ENCODE measurements at places on chromosomes 4 and X. TPM values are rescaled to one million over a fixed set of nuclear protein-coding genes. Genes with fewer than 3 reads are reported as not detected.

- DNase-seq: no peak
These were observed 44.6 kb upstream of the LINC00632 start for GRCh38 chrX:140664939-140665338.

- no peak for DNase-seq
These were observed 13.8 kb upstream of the SMS start for GRCh38 chrX:21926527-21927278.

L1CAM gene
- 0.45 TPM for total RNA-seq

PDCL2 gene
- total RNA-seq: not detected

- no peak for DNase-seq
These were observed 423.6 kb upstream of the LCORL start for GRCh38 chr4:18445110-18445509.

PCDH11X gene
- total RNA-seq: not detected

DNA sequence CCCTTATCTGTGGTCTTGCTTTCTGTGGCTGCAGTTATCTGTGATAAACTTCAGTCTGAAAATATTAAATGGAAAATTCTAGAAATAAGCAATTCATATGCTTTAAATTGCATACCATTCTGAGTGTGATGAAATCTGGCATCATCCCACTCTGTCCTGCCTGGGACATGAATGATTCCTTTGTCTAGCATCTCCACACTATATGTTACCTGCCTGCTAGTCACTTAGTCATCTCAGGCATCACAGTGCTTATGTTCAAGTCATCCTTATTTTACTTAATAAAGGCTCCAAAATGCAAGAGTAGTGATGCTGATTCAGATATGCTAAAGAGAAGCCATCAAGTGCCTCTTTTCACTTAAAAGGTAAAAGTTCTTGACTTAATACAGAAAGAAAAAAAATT is 14.3 kb upstream of the RAB9B start:
- DNase-seq: no peak

ASMT gene
- 0.52 TPM for total RNA-seq

GPR50 gene
- total RNA-seq: not detected
